ENCODE measurements at places on chromosomes 11 and 22. TPM values are rescaled to one million over a fixed set of nuclear protein-coding genes. Genes with fewer than 3 reads are reported as not detected.

MN1 gene
- 7.2 TPM for total RNA-seq

LARGE1 gene
- total RNA-seq = 10.6 TPM

SLC22A12 gene
- not detected for total RNA-seq

UCP3 gene
- 0.72 TPM for total RNA-seq

MAP6 gene
- total RNA-seq = 0.57 TPM
